ENCODE measurements at places on chromosomes 5 and 9.

DNA sequence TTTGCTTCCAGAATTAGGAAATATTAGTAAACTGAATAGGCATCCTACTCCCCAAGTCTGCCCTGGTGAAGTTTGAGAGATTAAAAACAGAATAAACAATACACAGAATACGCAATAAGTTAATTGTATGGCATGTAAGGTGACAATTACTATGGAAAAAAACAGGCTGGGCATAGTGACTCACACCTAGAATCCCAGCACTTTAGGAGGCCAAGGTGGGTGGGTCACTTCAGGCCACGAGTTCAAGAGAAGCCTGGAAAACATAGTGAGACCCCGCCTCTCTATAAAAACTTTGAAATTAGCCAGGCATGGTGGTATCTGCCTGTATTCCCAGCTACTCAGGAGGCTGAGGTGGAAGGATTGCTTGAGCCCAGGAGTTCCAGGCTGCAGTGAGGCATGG lies 64.2 kb upstream of the SUSD1 start:
- DNase-seq, result no peak

DNA sequence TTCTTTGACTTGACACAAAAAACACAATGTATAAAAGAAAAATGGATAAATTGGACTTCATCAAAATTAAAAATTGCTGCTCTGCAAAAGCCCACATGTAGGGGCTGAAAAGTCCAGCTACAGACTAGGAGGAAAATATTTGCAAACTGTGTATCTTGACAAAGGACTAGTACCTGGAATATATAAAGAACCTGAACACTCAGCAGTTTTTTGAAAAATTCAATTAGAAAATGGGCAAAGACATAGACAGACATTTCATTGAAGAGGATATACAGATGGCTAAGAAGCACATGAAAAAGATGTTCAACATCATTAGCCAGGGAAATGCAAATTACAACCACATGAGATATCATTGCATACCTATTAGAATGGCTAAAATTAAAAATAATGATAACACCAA lies 18.5 kb upstream of the TAL2 start:
- no peak for DNase-seq

DNA sequence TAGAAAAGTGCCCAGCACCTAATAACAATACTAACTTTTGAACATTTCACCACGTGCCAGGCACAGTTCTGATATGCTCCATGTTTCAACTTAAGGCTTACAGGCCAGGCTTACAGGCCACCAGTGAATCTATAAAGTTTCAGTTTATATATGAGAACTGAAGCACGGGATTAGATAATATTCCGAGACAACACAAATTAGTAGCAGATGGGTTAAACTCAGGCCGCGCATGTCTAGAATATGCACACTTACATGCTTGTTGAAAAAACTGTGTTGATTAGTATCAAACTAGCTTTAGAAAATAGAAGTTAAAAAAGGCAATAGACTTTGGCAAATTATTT lies 587.9 kb downstream of the MTRR start:
- no peak for DNase-seq

GRCh38 chr9:76218117-76218885 lies 175.9 kb downstream of the RFK start:
- no peak for DNase-seq

DNA sequence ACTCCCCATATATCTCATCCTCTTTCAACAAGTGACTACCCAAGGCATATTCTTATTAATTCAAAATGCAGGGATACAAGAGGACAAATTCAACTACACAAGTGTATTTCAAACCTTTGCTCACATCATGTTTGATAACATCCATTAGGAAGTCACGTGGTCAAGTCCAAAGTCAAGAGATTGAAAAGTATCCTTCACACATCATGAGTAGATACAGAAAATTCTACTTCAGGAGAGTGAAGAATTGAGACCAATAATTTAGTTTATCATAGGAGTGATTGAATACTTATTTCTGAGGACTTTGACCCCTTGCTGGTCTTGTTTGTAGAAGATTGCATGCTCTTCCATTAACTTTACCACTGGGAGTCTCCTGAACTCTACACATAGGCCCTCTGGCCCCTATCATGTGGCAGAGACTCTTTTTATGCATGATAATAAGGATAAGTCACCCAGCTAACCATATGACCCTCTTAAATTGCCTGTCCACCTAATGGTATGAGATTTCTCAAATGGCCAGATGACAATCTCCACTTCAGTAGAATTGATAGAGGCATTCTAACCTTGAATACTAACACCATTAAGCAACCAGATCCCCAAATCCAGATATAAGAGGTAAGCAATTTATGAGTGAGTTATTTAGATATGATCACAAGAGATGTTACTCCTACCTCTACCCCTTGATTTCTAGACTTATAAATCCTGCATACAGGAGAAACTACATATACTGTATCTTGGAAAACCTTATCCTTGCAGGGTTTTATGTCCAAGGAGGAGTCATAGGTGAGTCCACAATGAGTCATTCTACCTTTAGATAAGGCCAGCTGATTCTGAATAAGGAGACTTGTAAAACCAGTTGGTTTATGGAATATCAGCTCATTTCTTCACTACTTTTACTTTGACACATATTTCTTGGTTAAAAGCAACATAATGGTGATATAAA lies 26.6 kb upstream of the SLC46A2 start:
- DNase-seq, result no peak

DNA sequence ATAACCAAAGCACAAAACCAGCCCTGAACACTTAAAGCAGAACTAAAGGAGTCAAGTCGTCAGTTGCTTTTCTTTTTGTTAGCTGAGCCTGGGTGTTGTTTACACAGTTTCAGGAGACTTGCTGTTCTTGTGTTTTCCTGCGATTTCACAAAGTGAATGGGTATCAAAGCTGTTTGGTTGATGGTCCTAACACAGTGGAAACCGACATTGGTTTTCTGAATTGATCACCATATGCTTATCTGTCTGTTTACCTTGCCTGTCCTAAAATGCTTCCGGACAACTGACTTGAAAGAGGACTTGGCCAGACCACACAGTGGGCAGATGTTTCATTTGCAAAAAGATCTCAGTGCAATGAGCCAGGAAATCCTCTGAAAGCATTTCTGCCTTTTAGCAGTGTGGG lies 676.4 kb downstream of the PRELID2 start:
- no peak for DNase-seq

- DNase-seq, result peak; percentile 38
Observed at GRCh38 chr5:119318256-119318894, 37.4 kb upstream of the TNFAIP8 start.

DNA sequence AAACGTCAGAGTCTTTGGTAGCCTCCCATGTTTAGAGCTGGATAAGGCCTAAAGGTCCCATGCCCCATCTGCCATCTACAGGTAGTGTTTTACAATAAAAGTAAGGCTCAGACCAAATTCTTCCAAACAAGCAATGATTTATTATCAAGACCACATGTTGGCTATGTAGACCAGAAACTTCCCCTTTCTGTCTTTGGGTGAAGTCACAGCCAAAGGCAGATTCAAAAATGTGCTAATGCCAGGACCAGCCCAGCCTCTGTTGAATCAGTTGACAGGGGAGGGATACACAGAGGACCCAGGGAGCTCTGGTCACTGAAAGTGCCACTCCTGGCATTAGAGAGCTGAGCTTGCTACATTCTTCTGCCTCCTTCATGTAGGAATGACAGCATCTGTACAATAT lies 360.8 kb downstream of the NTRK2 start:
- no peak for DNase-seq

DNA sequence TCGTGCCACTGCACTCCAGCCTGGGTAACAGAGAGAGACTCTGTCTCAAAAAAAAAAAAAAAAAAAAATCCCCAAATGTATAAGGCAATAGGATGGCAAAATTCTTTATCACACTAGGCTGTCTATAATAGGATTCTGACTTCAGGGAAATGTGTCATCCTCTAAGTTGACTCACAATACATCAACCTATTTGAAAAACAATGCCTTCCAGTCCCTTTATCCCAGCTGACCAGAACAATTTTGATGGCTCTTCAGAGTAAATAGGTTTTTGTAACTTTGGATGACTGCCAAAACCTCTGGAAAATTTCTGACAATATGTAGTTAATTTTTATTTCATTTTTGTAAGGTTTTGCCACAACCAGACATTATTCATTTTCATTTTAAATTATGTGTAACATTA lies 184.1 kb downstream of the CCDC192 start:
- DNase-seq, result no peak

- no peak for DNase-seq
Observed at GRCh38 chr9:127139071-127139731, 16.8 kb upstream of the ANGPTL2 start.

DNA sequence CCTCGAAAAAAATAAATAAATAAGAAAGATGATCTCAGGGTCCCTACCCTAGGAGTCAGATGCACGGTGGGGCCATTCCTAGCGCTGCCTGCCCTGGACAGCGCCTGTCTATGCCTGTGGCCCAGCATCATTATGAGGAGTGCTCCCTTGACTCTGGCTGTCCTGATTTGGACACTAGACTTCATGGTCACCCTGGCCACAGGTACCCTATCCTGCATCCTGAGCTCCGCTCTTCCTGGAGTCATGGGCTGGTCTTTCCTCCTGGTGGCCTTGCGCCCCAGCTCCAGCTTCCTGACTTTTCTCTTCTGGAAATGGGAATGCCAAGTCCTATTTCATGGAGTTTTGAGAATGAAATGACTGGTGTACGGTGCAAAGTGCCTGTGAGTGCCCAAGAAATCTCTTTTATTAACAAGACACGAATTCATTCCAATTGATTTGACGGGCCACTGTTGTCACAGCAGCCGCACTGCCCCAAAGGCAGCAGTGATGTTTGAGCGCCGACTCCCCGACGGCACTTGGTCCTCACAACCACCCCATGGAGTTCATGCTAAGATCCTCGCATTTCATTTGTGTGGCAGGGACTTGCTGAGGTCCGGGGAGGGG lies 564 bp upstream of the AIF1L start:
- DNase-seq, result no peak

DNA sequence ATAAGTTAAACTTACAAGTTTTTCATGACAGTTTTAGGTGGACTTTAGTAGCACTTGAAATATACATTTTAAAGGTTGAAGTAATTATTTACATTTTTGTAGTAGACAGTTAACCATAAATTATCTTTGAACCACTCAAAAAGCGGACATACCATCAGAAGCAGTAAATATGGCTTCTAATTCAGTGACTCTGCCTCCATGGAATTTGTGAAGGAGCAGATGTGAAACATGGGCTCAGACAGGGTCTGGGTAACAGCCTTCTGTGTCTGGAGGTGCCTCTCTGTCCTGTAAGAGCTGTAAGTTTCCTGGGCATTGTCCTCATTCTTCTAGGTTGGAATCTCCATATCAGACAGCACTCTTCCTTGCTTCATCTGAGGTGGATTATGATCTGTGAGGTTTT lies 12.4 kb downstream of the RLN2 start:
- DNase-seq, result no peak

GRCh38 chr9:87592554-87593358 lies 95.1 kb downstream of the DAPK1 start:
- no peak for DNase-seq

DNA sequence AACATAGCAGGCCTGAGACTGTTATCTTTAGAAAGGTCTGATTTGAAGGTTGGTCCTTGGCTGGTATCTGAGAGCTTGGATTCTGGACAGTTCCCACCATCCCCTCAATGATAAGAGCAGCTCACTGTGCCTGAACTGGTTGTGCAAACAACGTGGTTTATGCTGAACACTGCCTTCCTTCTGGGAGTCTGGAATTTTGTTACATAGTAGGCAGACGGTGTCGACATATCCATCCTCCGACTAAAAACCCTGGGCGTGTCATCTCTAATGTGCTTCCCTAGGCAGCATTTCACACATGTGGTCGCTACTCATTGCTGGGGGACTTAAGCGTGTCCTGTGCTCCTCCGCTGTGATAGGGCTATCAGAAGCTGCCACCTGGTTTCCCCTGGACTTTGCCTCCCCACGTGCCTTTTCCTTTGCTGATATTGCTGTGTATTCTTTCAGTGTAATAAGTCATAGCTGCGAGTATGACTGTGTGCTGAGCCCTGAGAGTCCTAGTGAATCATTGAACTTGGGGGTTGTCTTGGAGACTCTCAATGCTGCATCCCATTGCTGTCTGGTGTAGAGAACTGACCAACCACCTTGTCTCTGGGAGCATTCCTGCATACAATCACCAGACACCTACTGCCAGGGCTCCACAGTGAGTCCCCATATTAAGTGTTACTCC lies 119.1 kb upstream of the TBC1D2 start:
- no peak for DNase-seq

DNA sequence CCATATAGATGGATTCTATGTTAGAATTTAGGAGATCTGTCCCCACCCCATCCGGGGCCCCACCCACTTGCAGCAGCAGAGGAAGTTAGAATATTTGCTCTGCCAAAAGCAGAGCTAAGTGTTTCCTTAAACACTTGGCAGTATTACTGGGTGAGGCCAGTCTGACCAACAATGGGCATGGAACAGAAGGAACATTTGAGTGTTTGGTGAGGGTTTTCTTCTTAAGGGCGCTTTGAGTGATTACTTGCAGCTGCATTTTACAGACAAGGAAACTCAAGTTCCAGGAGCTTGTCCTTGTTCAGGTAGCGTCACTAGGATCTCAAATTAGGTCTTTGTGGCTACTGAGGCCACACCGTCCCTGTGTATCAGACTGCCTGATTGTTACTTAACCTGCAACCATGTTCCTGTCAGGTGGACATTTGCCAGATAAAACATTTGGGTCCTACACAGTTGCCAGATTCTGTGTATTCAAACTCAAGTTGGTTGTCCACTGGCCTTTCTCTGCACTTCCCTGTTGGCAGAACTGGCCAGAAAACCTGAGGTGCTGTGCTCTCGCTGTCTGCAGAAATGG lies 59.3 kb downstream of the SLC46A2 start:
- no peak for DNase-seq

DNA sequence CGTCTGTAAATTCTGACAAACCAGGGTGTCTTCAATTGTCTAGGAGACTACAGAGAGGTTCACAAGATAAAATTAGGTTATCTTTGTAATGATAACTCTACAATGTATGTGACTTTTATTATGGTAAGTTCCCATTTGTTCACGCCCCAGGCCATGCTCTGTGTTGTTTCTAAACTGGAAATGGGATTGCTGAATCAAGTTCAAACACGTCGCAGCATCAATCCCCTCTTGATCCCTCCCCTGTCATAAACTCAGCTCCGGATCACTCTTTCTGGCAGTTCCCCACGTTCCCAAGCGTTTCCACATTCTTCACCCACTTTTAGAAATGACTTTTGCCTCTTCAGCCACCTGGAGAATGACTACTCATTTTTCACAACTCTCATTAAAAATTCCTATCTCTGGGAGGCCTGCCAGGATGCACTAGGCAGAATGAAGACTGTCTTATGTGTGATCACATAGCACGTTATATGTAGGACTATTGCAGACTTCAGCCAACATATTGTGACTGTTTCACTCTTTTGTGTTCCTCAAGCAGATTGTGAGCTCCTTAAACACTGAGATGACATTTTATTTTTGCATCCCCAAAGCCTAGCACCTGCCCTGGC lies 1124.2 kb upstream of the WWC1 start:
- no peak for DNase-seq

DNA sequence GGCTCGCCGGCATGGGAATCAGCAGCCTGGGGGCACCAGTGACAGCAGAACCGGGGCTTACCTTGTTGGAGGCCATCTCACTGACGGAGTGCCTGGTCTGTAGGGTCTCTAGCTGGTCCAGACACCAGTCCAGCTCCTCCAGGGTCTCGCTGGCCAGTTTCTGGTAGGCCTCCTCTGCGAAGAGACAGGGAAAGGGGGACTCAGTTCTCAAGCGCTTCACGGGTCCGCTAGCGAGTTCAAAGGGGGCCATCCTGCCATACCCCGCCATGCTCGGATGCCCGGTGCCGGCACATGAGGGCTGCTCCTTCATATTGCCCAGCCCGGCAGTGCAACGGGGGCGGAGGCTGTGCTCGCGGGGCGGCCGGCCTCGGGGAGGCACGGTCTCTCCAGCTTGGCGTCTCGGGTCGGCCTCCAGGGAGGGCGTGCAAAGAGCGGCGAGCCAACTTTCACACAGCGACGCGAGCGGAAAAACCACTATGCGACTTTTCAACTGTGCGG lies 456.0 kb downstream of the RAB3C start:
- DNase-seq, result no peak
